ENCODE measurements at places on chromosomes 6 and 20.

DNA sequence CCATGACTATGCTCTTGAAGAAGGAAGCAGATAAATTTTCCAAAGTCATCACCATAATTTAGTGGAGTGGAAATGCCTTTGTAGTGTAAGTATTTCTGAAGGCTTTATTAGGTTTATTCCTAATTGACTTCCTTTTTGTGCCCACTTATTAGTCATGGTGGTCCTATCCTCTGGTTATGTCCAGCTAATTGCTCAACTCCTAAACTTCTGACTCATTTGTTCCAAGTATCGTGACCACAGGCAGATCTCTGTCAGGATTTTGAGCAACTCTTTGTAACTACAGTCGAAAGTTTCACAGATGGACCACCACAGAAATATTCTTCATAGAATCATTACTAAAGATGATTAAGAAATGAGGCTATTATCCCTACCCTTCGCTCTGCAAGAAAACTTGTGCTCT lies 315.6 kb upstream of the PTCHD4 start:
- no peak for DNase-seq

DNA sequence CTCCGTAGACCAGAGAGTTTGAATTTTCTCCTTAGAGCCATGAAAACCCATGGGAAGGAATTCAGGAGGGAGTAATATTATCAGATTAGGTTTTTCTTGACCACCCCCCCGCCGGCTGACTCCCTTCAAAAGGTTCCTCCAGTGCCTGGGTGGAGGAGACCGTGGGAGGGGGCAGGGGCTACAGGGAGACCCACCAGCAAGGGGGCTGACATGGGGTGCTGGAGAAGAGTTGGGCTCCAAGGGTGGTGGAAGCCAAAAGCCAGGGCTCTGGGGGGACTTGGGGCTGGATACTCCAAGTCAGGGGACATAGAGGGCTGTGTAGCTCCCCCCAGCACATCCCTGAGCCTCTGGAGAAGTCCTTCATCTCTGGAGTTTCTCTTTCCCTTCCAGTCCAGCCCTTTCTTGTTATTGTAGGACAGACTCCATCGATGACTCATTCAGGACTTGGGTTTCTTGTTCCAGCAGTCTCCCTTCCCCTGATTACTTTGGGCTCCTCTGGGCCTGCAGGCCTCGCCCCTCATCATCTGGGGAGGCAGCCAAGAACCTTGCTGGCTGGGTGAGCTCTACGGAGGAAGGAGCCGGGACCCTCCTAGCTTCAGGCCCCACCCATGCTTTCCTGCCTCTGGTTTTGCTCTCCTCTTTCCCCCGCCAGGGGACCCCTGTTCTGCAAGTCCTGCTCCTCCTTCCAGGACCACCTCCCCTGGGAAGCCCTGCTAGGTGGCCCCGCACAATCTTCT lies 10.5 kb upstream of the KIAA1755 start:
- DNase-seq: no peak

DNA sequence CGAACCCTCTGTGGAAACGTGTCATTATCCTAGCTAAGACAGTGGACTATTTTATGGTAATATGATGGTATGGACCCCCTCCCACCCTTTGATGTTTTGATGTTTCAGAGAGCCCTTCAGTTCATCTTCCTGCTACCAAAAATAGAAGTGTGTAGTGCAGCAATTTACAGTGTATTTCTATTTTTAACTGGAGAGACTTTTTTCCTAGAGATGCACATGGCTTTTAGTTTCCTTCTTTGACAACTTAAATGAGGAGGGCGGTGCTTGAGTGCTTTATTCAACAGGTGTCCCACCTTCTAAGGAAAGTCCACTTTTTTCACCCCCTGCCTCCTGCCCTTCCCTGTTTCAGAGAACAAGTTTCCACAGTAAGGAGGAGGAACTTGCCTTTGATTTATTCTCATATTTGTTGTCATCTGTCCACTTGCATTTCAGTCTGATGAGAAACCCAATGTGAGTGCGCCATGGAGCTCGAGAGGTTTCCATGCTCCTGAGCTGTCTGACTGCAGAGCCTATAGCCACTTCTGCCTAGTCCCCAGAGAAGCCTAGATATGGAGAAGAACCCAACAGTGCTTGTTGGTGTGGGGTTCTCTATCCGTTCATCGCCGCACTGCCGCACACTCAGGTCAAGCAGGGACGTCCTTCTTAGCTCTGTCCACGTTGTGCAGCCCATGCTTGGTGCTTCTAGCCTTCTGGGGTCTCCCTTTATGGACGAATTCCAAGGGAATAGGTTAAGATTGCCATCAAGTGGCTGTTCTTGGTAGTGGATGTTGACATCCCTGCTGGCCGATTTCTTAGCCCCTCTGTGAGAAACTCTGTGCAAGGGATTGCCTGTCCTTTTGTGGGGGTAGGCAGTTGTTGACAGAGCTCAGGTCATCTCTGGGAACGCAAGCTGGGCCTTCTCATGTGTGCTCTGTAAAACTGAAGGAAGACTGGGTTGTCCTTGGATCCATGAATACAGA lies 144.2 kb downstream of the JARID2 start:
- DNase-seq: no peak

DNA sequence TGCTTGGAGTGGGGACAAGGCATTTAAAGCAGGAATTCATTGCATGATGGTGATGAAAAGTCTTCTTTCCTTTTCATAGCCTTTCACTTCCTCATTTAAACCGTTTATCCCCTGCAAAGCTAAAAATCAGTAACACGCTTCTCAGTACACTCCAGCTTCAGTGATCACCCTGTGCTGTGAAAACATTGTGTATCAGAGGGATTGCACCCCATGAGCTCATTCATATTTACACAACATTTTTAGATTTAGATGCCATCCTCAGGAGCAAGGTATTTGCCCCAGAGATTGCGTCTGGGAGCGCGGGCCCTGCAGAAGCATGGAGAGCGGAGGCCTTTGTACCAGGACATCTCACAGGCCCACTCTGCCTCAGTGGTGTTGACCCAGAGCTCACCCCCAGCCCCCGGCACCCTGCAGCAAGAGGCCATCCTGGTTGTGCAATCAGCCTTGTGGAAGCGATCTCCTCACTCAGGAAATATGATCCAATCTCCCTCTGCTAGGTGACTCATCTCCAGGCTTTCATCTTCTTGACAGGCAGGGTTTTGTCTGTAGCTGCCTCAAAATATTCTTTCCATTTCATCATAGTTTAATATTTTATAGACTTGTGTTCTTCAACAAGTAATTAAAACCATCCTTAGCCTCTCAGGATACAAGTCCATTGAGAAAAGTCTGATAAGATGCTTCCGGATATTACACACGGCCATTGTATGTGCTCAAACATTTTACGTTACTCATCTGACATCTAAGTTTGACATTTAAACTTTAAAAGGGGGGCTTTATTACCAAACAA lies 38.9 kb upstream of the THBS2 start:
- no peak for DNase-seq

DNA sequence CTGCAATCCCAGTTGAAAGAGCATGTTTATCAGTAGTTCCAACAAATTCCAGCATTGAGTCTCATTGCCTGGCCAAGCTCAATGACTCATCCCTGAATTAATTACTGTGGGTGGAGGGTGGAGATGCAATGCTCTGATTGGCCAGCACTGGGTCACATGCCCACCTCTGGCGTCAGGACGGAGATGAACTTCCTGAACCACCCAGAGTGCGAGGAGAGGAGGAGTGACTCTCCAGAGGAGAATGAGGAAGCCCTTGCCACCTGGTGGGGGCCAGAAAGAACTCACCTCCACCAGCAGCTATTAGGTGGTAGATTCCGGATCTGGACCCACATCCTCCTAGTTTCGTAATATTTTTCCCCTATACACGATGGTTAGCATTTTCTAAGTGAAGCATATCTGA lies 283.9 kb downstream of the TBC1D7 start:
- no peak for DNase-seq

GRCh38 chr6:111260570-111261298 lies 173.4 kb downstream of the SLC16A10 start:
- no peak for DNase-seq

DNA sequence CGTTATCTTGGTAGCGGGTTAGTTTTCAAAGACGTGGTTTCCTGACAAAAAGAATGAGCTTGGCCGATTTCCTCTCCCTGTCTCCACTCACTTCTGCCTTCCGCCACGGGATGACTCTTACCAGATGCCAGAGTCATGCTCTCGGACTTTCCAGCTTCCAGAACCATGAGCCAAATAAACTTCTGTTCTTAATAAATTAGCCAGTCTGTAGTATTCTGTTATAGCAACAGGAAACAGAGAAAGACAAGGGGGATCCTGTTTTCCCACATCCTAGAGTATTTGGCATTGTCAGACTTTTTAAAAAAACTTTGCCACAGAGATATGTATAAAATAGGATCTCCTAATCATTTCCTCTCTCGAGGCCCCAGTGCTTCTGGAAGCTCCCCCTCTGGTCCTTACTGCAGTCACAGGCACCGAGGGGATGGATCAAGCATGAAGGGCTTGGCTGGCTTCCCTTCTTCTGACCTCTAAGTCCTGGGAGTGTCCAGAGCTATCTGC lies 84.9 kb upstream of the NAA20 start:
- DNase-seq: no peak

GRCh38 chr6:34129753-34130152 lies 16.1 kb downstream of the GRM4 start:
- no peak for DNase-seq

- DNase-seq: no peak
These were observed 25.0 kb downstream of the KCNQ5 start for GRCh38 chr6:72646604-72647485.

GRCh38 chr6:17015144-17015543 lies 86.7 kb upstream of the STMND1 start:
- DNase-seq: no peak

GRCh38 chr6:41939176-41939847 lies 2.3 kb downstream of the CCND3 start:
- no peak for DNase-seq

GRCh38 chr6:142883011-142883410 lies 62.0 kb downstream of the HIVEP2 start:
- DNase-seq: no peak

GRCh38 chr20:36467076-36467999 lies 74.0 kb upstream of the MYL9 start:
- no peak for DNase-seq

DNA sequence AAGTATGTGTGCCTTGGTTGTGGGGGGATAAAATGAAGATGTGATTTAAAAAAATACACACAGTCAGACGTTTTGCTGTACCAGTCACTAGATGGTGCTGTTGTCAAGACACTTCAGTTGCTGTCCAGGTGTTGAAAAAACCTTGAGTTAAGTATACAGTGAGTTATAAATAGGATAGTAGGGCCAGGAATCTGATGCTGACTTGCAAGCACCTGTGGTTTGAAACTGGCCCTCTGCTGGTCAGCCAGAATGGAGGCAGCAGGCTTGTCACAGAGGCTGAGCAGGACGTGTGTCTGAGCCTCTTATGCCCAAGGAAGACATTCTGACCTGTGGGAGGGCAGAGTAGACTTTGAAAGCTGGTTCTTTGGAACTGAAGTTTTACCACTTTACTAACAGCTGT lies 27.8 kb downstream of the RNF8 start:
- DNase-seq: peak; percentile 1

DNA sequence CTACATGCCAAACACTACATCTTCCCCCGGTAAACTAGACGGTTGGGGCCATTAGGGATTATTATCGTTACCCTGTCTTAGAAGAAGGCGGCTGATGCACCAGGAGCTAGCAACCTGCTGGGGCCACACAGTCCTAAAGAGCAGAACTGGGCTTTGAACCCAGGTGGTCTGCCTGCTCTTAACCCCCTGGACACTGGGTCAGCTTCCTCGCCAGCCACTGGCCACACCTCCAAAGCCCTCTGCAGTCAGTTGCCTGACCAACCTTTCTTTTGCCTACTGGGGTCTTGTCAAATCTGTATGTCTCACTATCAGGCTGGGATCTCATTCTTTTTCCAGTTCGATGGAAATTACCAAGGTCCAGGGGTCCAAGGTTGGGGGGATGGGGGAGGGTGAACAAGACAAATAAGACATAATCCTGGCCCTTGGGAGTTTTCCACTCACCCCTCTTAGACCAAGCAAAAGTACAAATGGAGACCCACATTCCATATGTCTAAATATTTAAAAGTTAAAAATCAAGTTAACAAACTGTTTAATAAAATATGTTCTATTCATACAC lies 34.0 kb upstream of the FOXP4 start:
- DNase-seq: no peak

DNA sequence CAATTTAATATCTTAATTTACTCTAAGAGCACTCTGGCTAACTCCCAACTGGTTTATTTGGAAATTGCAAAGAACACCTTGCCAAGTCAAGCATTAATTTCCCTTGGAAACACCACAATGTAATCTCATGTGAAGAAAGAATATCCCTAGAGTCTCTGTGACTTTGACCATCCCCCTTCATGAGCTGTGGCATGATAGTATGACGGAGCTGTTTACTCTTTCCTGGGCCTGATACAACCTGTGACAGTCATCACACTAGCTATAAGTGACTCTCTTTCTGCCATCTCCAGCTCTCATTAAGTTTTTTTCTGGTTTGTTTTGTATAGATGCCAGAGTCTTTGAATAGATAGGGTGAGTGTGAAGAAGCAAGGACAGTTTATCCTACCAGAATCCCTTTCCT lies 470.3 kb upstream of the JARID2 start:
- no peak for DNase-seq

GRCh38 chr6:19838442-19839236 lies 1.5 kb downstream of the ID4 start:
- DNase-seq: no peak

DNA sequence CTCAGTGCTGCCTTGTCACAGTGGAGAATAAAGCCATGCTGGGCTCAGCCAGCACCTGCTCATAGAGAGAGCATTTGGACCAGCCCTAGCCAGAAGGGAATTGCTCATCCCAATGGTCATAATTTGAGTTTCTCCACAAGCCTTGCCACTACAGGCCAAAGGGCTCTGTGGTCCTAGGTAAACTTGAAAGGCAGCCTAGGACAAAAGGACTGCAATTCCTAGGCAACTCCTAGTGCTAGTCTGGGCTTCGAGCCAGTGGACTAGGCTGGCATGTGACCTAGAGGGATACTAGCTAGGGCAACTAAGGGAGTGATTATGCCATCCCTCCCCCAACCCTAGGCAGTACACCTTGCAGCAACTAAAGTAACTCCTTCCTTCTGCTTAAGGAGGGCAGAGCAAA lies 516.2 kb downstream of the BCKDHB start:
- no peak for DNase-seq

DNA sequence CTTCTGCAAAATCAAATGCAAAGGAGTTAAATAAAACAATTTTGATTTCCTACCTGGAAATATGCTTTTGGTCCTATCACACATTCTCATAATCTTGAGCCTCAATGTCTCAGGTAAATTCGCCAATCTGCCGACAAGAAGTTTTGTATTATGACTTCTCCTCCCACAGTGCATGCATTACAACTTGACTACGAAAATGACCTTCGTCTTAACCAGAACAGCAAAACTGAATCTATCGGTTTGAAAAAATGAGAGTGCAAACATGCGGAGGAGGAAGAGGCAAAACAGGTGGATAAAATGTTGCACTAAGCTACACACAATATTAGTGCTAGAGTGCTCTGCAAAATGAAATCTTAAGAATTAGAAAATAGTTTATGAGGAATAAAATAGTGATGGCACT lies 43.4 kb downstream of the HIVEP2 start:
- no peak for DNase-seq

DNA sequence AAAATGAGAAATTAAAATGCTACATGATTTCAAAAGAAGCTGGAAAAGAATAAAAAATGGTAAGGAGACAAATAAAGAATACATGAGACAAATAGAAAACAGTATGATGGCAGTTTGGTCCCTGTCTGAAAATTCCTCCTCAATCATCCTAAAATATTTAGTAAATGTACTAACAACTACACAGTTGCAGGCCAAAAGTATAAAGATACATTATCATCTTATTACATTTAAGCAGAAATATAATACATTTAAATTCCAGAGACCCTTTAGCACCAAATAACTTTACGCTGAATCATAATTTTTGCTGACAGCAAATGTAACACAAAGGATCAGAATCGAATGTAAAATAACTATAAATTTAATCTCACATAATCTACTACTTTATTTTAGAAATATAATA lies 4.4 kb downstream of the HMGCLL1 start:
- DNase-seq: no peak
